ENCODE measurements at places on chromosomes 1 and 21.
A peak's percentile ranks its signal among the peaks of the same experiment; 100 is the strongest.

- no peak for DNase-seq
These were observed 168.1 kb downstream of the DUSP10 start for GRCh38 chr1:221573756-221574155.

DNA sequence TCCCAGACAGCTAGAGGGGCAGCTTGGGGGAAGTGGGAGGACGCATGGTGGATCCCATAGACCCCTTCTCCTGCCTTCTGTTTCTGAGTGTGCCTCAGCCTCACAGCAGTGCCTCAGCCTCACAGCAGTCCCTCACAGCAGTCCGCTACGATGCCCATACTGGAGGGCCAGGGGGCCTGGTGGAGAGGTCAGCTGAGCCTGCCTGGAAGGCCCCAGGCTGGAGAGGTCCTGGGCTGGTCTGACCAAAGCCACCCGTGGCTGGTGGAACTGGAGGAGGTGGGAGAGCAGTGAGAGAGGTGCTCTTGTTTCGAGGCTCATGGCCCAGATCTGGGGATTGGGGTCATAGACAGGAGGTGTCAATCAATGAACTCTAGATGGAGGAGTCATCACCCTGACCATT lies 16.0 kb upstream of the RSPO1 start:
- DNase-seq: no peak

GRCh38 chr1:23273450-23274133 lies 56.3 kb upstream of the HTR1D start:
- DNase-seq: peak; percentile 35

GRCh38 chr1:203340112-203340790 lies 10.7 kb downstream of the FMOD start:
- DNase-seq: peak; percentile 82

Data from RKO (cell line).